Stimulated activated CD8-positive, alpha-beta memory T cell treated with anti-CD3 and anti-CD28 coated beads, Interleukin-7, amount 100 ng/mL, for 48 hours (primary cell): ENCODE measurements at places on chromosomes 2 and 18.

GRCh38 chr2:212727751-212728150 is 189.1 kb upstream of the ERBB4 start:
- DNase-seq: no peak

- DNase-seq: no peak
These were observed 86.2 kb upstream of the THOC1 start for GRCh38 chr18:354003-354402.

- DNase-seq: no peak
These were observed 3.7 kb upstream of the ASIC4 start for GRCh38 chr2:219510512-219511135.

- no peak for DNase-seq
These were observed 141.1 kb downstream of the RBMS1 start for GRCh38 chr2:160352500-160352899.

GRCh38 chr2:46697830-46698323 is 217.7 kb downstream of the MCFD2 start:
- no peak for DNase-seq

GRCh38 chr2:49569176-49569575 is 414.9 kb upstream of the FSHR start:
- no peak for DNase-seq

DNA sequence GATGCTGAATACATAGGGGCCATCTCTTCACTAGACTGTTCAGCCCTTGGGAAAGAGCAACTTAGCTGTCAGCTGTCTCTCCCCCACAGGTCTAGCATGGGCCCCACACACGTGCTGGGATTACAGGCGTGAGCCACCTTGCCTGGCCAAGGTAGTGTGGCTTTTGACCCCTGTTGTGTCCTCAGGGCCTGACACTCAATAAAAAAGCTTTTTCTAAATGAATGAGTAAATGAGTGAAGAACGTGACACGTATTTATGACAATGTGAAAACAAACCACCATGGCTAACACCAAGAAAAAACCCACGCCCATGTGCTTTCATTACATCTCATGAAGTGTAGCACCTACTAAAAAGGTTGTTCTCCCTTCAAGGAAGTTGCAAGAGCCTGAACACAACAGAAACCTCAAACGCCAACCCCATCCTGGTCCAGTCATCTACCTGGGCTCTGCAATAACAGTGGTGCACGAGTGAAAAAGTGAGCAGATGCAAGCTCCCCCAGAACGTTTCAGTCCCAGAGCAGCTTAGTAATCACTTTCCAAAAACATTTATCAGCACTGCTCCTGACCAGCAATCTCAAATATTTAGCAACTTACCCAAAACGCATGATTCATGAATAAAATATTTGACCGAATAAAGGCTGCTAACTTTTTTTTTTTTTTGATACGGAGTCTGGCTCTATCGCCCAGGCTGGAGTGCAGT is 3.4 kb downstream of the WDFY1 start:
- peak; percentile 53 for DNase-seq

DNA sequence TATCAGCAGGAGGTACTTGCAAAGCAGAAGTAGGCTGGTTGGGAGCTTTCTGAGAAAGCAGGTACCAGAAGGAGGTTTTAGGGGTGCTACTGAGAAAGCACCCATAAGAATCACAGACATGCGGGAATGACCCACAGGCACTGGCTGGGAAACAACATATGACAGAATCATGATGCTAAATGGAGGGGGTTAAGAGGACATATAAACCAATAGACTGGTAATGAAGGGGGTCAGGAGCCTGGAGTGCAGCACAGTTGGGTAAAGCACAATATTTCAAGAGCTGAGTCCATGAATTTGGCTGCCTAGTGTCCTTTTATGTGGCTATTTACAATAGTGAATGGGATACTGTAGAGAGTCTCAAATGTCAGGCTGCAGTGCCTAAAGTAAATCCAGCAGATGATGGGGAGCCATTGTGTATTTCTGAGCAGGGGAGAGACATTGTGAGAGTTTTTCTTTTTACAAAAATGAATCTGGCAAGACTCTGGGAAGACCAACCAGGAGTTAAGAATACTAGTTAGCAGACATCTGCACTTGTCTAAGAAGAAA is 27.6 kb upstream of the GMCL1 start:
- no peak for DNase-seq
